ENCODE measurements at places on chromosomes 12 and 14. TPM values are rescaled to one million over a fixed set of nuclear protein-coding genes. Genes with fewer than 3 reads are reported as not detected.

GRCh38 chr12:9001233-9001632, 11.9 kb downstream of the KLRG1 start:
- DNase-seq: no peak

- DNase-seq: no peak
Observed at GRCh38 chr12:22410486-22410885, 76.0 kb upstream of the ST8SIA1 start.

GRCh38 chr14:47763188-47763854, 87.9 kb upstream of the MDGA2 start:
- DNase-seq: no peak

The INHBC gene
- total RNA-seq: not detected

The WNT1 gene
- total RNA-seq: not detected

All from aorta (tissue), 5 donors.